ENCODE measurements at places on chromosomes 6 and 20.

DNA sequence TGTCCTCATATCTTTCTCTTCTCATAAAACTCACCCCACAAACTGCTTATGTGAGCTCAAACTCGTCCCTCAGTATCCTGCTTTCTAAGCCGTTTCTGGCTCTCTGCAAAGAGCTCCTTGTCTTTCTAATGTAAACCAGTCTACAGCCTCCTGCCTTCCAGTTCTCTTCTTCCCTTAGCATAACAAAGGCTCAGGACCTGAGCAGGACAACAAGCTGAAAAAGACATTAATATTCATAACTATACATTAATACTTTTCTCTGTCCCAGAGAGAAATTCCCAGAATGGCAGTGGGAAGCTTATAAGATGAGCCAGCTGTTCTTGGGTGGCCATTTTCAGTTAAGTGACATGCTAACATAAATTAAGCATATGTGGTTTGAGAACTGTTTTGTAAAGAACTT is 207.0 kb upstream of the TCF21 start:
- DNase-seq, result no peak

DNA sequence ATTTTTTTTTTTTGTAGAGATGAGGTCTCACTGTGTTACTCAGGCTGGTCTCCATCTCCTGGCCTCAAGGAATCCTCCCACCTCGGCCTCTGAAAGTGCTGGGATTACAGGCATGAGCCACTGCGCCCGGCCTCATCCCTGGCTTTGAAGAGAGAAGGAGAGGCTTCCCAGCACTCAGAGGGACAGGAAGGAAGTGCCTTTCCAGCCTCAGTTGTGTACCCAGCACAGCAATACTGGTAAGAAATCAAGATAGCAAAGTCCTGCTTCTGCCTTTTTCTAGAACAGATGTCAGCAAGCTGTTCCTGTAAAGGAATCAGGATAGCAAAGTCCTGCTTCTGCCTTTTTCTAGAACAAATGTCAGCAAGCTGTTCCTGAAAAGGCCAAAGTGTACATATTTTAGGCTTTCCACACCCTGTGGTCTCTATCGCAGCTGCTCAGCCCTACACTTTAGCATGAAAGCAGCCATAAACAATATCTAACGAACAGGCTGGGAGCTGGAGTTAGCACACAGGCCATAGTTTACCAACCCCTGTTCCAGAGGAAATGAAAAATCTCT is 6.3 kb upstream of the PLTP start:
- DNase-seq, result no peak

- no peak for DNase-seq
Measured at GRCh38 chr6:158629367-158630221, 14.9 kb downstream of the DYNLT1 start.

DNA sequence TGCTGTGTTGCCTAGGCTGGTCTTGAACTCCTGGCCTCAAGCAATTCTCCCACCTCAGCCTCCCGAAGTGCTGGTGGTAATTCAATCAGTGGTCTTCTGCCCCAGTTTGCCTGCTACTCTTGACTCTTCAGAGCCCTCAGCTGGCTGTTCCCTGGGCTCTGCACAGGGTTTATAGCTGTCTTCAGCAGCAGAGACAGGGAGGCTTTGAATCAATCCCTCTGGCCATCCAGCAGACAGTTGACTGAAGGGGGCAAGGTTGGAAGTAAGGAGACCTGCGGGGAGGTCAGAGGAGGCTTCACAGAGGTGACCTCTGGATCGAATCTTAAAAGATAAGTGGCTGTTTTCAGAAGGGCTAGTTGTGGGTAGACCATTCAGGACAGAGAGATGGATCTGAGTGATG is 26.0 kb upstream of the KIF3B start:
- DNase-seq, result no peak

DNA sequence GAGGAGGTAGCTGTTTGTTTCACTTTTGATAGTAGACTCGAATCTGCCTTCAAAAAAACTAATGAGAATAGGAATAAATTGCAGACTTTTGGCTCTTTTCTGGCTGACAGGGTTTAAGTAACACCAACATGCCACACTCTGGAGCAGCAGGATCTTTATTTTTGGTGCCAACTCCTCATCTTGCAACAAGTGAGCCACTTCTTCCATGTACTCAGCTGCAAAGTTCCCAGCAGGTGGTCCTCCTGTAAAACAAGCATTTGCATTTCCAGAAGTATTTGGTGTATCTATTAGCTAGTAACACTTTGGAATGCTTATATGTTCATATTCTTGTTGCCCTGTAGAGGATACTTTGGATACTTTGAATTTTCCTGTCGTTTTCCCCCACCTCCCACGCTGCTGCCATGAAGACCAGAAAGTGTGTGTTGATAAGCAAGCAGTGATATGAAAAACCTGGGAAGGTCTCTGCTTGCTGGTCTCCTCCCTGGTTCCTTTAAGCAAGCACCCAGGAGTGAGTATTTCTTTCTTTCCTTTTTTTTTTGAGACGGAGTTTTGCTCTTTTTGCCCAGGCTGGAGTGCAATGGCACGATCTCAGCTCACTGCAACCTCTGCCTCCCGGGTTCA is 1.0 kb downstream of the ARMH2 start:
- DNase-seq, result no peak

DNA sequence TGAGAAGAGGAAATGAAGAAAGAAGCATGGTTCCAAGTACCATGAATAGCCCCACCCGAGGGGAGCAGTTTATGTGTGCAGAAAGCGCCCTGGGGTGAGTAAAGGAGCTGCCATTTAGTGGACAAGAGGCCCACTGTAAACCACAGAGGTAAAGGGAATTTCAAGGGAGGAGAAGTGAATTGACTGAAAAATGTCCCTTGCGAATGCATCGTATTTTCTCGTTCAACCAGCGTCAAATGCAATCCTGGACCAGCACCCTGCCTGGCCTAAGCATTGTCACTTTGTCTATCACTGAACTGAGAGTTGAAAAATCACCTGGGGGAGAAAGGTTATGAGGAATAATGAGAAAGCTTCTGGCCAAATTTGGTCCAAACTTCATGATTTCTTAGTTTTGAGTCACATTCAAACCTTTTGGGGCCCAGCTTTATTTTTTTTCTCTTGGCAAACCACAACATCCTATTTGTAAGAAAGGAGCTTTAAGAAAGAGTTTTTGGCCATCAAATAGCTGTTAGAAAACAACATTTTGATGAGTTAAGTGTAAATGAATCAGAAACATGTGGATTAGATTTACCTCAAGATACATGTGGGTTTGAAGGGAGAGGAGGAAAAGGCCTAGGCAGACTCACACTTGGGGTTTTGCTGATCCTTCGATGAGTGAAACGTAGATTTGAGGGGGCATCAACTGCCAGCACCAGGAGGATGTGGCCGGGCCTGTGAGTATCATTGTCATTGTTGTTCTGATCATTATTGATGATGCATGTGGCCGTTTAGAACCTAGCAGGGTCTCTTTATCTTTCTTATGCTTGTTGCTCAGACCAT is 214.0 kb downstream of the CLIC5 start:
- peak; percentile 31 for DNase-seq

DNA sequence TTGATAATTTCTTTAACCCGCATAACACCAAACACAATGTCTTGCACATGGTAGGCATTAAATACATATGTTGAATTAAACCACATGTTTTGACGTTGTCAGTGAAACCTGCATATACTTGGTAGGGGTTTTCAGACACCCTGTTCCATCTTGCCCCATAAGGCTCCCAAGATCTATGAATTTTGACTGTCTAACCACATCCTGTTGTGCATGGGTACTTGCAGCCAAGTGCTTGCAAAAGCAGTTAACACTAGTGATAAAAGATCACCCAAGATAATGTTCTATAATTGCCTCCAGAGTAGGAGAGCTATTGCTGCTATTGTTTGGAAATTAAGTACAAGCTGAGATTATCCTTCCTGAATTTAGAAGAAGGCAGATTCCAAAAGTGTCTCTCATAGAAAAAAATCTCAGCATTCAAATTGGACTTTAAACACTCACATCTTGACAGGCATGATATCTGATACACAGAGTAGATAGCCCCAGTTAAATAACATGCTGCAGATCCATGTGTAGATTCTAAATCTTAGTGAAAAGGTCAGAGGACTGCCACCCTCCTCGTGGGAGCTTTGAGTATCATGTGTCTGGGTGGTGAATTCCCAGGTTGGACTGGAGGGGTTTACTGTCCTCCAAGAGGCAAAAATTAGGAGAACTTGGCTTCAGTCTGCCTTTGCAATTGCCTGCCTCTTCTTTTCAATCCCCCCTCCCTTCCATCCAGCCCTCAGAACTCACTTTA is 25.8 kb upstream of the CCN6 start:
- DNase-seq, result no peak

GRCh38 chr20:24879875-24880274 is 69.2 kb upstream of the CST7 start:
- DNase-seq, result no peak

DNA sequence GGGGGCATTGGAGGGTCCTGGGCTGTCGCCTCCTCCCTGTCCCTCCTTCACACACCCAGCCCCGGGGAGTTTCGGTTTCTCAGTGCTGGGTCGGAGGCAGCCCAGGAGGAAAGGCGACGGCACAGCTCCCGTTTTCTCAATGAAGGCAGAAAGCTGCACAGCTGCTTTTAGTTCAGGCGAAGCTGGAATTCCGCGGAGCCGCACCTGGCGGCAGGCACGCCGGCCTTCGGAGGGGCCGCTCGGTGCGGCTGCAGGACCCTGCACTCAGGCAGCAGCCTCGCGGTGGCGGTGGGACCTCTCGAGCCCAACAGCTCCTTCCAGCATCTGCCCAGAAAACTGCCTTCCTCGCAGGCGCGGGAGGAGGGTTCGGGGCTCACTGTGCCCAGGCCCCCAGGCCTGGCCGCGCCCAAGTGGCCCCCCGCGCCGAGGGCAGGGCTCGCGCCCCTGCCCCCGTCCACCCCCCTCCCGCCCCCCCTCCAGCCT is 4.6 kb downstream of the FOXQ1 start:
- no peak for DNase-seq

GRCh38 chr20:20966171-20966570 is 140.0 kb downstream of the LINC00237 start:
- DNase-seq, result no peak

DNA sequence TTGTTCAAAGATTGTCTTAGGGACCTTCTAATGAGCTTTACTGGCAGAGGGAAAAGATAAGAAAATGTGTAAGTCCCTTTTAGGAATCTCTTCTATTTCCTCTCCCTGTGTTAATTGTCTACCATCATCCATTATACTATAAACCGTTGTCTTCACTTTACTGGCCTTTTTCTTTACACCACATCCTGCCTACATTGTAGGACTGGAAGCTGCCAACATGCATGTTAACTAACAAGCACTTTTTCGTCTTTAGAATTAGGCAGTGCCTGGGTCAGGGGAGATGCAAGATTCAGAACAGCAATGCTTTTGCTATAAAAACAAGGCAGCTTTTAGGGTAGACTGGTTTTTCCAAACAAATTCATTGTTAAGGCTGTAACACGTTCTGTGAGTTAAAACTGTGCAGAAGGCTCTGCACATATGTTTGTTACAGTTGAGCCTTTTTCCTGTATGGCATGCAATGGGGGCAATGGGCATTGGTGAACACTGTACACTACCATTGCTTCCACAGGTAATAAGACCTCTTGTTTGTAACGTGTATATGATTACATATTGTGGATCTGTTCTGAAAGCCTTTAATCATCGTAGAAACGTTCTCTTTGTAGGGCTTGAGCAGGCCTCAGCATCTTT is 10.9 kb upstream of the PKIG start:
- peak; percentile 32 for DNase-seq

GRCh38 chr20:53468587-53468986 is 125.1 kb downstream of the ZNF217 start:
- no peak for DNase-seq
